Caki2 (cell line): ENCODE measurements at places on chromosomes 3 and 15. TPM values are rescaled to one million over a fixed set of nuclear protein-coding genes. Genes with fewer than 3 reads are reported as not detected.

The NEK4 gene
- total RNA-seq, result 16.4 and 27.3 TPM in 2 replicates

The CASR gene
- total RNA-seq, result not detected in 2 replicates

DNA sequence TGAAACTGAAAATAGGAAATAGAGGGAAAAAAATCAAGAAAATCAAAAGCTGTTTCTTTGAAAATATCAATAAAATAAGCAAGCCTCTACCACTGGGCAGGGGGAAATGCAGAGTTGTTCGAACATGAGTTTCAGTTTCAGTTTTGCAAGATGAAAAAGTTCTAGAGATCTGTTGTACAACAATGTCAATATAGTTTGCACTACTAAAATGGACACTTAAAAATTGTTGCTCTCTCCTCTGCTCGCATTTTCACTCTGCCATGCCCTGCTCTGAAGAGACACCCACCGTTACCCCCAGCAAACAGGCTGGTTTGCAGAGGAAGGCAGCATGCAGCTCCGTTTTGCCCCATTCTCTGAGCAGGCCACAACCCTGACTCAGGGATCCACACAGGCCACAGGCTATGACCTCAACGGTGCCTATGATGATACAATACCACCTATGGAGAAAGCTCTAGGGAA lies 64.5 kb downstream of the ZNF148 start:
- DNase-seq, result no peak

The RTP1 gene
- not detected in 2 replicates for total RNA-seq

- no peak for DNase-seq
These were observed 2.7 kb downstream of the IQSEC1 start for GRCh38 chr3:13070391-13071070.

The AADACL2 gene
- not detected in 2 replicates for total RNA-seq

- peak; percentile 48 for DNase-seq
These were observed 9.6 kb upstream of the TAGLN3 start for GRCh38 chr3:111989061-111989678.

DNA sequence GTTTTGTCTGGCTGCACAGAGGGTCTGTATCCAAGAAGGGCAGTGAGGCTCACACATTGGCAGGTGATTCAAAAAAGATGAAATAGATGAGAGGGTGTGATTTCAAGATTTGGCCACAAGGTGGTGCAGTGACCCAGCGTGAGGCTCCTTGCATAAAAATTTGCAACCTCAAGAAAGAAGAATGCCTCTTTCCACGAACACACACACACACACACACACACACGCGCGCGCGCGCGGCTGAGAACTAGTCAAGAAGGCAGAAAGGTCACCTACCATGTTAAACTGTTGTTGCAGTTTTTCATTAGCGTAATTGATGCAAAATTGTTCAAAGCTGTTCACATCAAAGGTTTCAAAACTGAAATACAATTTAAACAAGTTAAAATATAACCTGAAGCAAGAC lies 39.2 kb downstream of the MYO5C start:
- DNase-seq, result peak; percentile 80

DNA sequence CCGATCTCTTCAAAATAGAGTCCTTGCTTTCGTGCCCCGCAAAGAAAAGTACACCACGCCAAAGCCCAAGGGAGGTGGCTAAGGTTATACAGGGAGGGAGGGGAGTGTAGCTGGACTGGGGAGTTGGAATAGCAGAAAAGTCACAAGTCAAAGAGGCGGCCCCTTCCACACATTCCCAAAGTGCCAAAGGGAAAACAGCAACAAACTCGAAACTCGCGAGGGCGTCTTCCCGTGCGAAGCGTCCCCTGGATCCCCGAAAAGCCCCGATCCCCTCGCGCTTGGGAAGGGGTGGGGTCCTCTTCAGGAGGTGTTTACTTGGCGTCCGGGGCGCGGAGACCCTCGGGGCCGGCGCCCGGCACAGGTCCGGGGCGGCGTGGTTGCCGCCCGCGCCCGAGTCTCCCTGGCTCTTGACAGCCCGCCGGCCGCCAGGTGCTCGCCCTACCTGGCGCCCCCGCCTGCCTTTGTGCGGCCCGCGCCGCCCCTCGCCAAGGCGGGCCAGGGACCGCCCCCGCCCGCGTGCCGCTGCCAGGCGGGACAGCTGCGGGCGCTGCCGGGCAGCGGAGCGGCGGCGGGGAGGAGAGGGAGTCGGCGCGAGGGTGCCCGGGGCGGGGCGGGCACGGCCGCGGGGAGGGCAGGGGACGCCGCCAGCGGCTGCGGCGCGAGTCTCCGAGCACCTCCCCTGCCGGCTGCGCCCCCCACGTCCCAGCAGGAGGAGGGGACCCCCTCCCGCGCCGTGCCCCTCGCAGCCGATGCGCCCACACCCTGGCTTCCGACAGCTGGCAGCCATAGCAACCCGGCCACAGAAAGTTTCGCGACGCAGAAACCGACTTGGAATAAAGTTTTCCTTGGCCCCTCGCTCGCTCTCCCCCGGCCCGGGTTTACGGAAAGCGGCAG lies 966 bp downstream of the MYO1E start:
- DNase-seq, result peak; percentile 38

GRCh38 chr3:52456169-52456799 lies 880 bp downstream of the NISCH start:
- DNase-seq, result no peak

The LIPH gene
- total RNA-seq, result 14.8 and 23.9 TPM in 2 replicates

The GALNT15 gene
- total RNA-seq, result not detected in 2 replicates

- no peak for DNase-seq
These were observed 29.2 kb downstream of the APH1B start for GRCh38 chr15:63306492-63307073.

GRCh38 chr3:100438623-100438974 lies 37.3 kb downstream of the LNP1 start:
- no peak for DNase-seq

The CEP19 gene
- total RNA-seq, result 9.3 and 12.2 TPM in 2 replicates

GRCh38 chr3:135802171-135802570 lies 163.4 kb upstream of the PPP2R3A start:
- DNase-seq, result no peak

DNA sequence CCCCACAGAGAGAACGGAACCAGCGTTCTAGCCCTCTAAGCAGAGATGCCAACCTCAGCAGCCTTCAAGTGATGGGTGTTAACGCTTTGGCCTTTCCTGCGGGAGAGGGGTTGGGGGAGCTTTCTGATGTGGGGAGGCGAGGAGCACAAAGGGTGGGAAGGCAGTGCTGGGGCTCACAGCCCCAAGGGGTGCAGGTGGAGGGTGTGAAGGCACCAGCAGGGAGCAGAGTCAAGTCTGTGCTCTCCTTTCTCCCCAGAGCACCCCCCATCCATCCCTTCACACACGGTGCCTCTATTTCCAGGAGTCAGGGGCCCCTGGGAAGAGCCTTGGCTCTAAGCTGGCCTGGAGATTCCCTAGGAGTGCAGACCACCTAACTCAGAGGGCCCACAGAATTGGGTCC lies 4.1 kb downstream of the C15orf62 start:
- no peak for DNase-seq

The SEMA6D gene
- 0.14 TPM in 1 of 2 replicates, not detected in the other for total RNA-seq

DNA sequence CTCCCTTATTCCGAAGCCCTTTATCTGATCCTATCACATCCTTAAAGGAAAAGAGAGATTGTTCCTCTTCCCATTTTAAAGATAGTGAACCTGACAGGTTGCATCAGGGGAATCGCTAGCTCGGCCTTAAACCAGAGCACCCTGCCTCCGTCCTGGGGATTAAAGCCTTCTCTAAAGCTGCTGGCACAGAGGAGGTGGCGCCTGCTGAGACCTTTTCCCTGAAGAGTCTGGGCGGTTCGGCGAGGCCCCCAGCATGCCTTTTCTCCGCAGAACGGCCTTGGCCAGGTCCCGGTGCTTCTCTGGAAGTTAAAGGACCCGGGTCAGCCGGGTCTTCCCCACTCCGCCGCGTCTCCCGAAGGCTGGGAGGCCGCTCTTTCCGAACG lies 593 bp downstream of the FAM219B start:
- DNase-seq, result no peak

The RBP2 gene
- total RNA-seq, result not detected in 2 replicates

DNA sequence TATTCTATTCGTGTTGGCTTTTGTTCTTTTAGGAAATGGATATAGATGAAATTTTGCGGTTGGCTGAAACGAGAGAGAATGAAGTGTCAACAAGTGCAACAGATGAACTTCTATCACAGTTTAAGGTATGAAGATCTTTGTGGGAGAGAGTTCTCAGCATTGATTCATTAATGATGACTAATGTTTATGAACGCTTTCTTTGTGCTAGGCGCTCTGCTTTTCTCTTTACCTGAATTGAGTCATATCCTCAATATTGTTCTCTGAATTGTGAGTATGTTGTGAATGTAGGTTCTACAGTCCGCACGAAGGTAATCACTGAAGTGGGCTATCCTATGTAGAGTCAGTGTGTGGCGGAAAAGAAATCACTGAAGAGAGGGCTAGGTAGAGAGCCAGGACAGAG lies 81.2 kb downstream of the CHD2 start:
- DNase-seq, result no peak

- DNase-seq, result no peak
These were observed 61.8 kb upstream of the TMCO5A start for GRCh38 chr15:37872661-37873060.

The PDZRN3 gene
- total RNA-seq, result 1.4 and 44.8 TPM in 2 replicates

GRCh38 chr15:47570451-47570850 lies 146.9 kb upstream of the SEMA6D start:
- no peak for DNase-seq

The RFTN1 gene
- 6.0 and 9.7 TPM in 2 replicates for total RNA-seq

The GYG1 gene
- 28.1 and 63.3 TPM in 2 replicates for total RNA-seq

DNA sequence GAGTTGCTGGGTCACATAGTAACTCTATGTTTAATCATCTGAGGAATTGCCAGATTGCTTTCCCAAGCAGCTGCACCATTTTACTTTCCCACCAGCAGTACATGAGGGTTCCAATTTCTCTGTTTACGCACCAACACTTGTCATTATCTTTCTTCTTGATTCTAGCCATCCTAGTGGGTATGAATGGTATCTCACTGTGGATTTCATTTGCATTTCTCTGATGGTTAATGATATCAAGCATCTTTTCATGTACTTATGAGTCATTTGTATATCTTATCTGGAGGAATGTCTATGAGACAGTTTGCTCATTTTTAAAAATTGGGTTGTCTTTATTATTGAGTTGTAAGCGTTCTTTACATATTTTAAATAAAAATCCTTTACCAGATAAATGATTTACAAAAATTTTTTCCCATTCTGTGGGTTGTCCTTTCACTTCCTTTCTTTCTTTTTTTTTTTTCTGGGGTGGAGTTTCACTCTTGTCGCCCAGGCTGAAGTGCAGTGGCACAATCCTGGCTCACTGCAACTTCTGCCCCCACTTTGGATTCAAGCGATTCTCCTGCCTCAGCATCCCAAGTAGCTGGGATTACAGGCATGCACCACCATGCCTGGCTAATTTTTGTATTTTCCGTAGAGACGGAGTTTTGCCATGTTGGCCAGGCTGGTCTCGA lies 8.9 kb upstream of the SGO1 start:
- DNase-seq, result no peak

The SCN11A gene
- 0.03 TPM in 2 replicates for total RNA-seq

- no peak for DNase-seq
These were observed 2.8 kb upstream of the ACVR2B start for GRCh38 chr3:38450853-38451252.

DNA sequence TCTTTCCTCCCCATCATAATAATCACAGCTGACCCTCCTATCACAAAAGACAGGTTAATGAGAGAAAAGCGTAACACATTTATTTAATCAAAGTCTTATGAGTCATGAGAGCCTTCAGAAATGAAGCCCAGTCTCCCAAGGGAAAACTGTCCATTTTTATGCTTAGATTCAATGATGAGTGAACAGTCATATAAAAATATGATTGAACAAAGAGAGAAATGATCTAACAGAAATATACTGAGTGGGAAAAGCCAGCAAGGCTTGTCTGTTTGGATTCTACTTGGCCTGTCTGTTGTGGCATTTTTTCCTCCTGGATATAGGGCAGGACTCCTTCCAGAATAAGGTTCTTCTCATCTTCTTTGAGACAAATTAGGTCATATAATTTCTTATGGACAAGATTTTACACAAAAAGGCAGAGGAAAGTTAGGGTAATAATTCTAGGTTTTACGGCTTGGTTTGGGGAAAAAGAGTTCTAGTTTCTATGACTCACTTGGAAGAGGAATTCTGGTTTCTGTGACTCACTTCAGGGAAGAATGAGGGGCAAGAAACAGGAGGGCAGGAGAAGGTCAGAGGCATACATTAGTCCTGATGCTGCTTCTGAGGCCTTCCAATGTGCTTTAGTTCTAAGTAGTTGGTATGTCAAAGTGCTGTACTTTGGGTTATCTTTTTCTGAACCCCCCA lies 534.2 kb downstream of the ZIC1 start:
- DNase-seq, result peak; percentile 38

- no peak for DNase-seq
These were observed 49.6 kb downstream of the PCSK6 start for GRCh38 chr15:101439920-101440319.

GRCh38 chr3:29525254-29525881 lies 244.5 kb downstream of the RBMS3 start:
- no peak for DNase-seq

GRCh38 chr3:97689111-97689510 lies 75.4 kb upstream of the ARL6 start:
- DNase-seq, result no peak

DNA sequence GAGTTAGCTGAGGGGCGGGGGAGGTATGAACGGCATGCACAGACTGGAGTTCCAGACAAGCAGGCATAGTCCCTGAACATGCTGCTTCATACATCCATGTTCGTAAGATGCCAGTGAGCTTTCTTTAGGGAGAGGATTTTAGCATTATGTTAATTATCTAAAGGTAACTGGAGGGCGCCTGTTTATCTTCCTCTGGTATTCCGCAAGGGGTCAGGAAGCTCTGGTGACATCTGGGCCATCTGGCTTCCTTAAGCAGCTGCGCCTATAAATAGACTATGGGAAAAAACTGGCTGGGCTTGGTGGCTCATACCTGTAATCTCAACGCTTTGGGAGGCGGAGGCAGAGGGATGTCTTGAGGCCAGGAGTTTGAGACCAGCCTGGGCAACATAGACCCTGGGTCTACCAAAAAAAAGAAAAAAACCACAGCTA lies 1.5 kb upstream of the FBXO22 start:
- DNase-seq, result no peak

DNA sequence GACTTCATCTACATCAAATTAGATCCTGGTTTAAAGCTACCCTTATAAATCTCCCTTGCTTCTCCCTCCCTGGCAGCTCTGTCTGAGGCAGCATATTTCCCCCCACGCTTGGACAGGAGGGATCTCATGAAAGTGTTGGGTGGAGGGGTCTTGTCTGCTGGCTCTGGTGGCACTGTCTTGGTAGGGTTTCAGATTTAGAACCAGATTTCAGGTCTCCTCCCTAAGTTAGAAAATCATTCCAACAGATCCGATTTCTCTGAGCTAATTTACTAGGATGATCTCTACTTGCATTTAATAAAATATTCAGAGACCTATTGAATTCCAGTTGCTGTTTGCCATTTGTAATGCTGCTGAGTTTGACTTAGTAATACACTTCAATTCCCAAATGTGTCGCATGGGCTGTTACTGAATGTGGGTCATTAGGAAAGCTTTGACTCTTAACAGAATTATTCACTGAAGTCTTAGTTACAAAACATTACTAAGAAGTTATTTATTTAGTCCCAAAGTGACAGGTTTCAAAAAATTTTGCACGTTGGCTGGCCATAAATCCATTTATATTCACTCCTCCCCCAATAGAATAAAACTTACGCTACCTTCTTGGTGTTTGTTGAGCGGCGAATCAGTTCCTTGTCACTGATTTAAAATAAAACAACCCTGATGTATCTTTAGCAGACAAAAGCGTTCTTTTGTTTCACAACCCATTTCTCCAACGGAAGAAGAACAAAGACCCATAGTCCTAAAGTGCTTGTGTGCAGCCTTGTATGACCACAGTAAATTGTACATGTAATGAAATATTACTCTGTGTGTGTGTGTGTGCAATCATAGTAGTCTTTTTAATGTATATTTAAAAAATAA lies 84.5 kb downstream of the TRAK1 start:
- DNase-seq, result peak; percentile 70

GRCh38 chr15:31442699-31443111 lies 116.1 kb downstream of the KLF13 start:
- peak; percentile 35 for DNase-seq

GRCh38 chr3:40739971-40740370 lies 215.2 kb downstream of the ZNF621 start:
- no peak for DNase-seq
